ENCODE measurements at places on chromosomes 2 and 18.

- no peak for DNase-seq
Observed at GRCh38 chr18:48084041-48084757, 153.7 kb upstream of the SMAD2 start.

DNA sequence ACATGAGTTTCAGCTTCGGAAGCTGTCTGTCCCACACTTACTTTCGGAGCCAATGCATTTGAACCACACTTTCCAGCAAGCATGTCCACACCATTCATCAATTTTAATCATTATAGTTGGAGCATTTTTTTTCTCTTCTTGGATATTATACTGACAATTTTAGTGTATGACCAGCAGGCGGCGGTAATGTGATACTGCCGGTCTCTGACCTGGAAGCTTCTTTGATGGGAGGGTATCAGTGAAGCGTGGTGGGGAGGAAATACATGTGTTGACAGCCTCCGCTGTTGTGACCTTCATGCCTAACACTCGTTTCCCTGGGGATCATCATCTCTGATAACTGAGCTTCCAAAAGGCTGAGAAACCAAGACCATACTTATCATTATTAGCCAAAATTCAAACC lies 231.7 kb downstream of the GBX2 start:
- DNase-seq = no peak

DNA sequence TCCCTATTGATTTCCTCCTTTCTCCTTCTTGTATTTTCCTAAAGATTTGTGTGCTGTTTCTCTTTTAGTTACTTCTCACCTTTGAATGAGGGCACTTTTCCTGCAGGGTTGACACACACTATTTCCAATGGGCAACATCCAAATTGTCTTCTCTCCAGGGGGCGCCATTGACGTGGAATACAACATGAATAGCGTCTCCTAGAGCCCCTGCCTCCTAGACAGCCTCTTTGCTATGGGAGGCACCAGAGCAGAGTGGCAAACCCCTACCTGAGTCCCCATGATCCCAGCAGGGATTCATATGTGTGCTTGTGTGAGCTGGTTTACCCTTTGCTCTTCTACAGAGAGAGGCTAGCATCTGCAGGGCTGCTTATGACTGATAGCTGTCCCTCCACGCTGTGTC lies 61.3 kb upstream of the ITSN2 start:
- peak; percentile 83 for DNase-seq

DNA sequence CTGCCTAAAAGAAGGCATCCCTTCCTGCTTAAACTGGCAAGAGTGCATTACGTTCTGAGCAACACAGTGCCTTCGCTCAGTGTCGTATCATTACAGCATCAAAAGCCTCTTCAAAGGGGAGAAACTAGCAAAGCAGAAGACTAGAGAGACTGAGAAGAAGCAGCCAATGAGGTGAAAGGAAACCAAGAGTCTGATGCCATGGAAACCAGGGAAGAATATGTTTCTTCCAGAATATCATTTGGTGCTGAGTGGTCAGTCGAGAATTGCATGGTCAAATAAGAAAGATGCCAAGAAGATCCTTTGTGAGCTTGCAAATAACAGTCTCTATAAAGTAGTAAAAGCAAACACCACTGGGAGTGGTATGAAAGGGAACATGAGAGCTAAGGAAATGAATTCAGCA lies 312.1 kb upstream of the CHST9 start:
- DNase-seq = no peak

- peak; percentile 29 for DNase-seq
Observed at GRCh38 chr2:105179469-105180372, 61.8 kb upstream of the GPR45 start.

DNA sequence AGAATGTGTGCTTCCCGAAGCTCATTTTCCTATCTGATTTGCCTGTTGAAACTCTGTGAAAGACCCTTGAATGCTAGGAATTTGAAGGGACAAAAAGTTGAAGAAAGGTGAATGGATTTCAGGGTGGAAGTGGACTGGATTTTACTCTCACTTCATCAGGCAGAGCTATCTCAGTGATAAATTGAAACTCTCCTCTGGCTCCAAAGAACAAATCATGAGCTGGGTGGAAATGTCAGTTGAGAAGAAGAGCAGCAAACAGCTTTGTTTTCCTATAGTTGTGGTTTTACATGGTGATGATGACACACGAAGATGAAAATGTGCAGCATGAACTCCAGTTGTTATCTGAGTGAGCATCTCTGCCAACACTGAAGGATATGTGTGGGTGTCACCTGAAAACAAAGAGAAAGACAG lies 34.4 kb downstream of the CD28 start:
- peak; percentile 51 for DNase-seq

- DNase-seq = no peak
Observed at GRCh38 chr2:210860276-210860675, 303.9 kb downstream of the CPS1 start.

DNA sequence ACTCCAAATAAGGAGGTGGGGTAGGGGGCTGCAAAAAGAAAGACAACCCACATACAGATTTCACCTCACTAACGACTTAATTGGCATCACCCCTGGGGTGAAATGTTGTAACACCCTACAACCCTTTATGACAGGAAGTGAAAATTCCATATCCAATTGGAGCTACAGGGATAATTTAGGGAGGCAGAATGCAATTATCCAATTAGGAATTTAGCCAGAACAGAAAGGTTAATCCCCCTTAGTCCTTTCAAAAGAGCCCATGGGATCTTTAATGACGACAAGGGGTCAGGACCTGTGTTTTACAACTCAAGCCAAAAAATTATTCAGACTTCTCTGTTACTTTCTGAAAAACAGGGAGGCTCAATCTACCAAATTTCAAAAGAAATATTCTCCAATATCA lies 1027.1 kb downstream of the TMEM182 start:
- DNase-seq = no peak

- peak; percentile 94 for DNase-seq
Observed at GRCh38 chr18:68840554-68841263, 42.8 kb downstream of the CCDC102B start.

DNA sequence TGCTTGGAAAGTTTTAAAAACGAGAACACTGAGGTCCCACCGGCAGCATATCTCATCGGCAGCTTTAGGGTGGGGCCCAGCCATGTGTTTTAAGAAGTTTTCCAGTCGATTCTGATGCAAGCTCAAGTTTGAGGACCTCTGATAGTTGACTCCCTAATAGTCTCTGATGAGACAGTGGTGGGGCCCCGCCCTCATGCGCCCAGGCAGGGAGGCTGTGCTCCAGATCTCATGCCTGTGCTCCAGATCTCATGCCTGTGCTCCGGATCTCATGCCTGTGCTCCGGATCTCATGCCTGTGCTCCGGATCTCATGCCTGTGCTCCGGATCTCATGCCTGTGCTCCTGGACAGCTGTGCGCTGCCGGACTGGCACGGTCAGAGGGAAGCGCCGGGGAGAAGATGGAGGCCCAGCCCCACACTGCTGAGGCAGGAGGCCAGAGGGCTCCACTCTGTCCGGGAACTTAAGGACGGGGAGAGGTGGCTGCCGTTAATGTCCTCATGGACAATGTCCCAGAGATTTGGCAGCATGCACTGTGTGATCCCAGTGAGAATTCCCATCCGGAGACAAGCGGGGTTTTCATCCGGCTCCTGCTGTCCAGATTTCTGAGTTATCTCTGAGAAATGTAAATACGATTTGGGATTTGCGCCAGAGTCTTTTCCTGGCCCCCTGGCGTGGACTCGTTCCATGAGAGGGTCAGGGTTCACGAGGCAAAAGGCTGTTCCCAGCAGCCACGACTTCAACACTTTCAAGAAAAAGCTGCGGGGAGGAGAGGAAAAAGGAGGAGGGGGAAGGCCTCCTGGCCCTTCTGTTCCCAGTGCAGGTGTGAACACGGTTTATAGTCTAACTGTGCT lies 9.4 kb upstream of the COLEC11 start:
- DNase-seq = no peak

DNA sequence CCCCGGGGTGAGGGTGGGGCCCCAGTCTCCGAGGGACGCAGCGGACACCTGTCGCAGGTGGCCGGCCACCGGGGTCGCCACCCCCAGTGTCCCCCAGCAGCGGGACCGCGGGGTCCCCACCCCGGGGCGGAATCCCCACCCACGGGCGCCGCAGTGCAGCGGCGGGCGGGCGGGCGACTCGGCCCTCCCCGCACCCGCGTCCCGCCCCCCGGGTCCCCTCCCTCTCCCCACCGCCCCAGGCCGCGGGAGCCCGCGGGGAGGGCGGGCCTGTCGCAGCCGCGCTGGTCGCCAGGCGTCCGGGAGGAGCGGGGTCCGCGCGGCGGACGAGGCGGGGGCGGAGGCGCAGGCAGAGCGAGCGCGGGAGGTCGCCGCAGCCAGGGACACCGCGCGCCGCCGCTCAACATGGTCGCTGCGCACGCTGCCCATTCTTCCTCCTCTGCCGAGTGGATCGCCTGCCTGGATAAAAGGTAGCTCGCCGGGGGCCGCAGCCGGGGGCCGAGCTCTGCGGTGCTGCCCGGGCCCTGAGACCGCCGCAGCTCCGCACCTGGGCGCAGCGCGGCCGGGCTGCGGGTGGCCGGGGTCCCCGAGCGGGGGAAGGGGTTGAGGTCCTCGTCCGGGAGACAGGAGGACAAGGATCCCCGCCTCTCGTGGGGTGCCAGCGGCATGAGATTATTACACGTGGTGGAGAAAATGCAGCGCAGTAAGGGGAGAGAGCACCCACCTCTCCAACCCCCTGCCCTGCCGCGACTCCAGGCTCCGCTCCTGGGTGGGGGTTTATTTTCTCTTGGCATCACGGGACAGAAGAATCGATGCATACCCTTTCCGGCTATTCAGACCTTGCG lies at the start of gene RAPGEF4:
TSS of gene RAPGEF4 (plus strand) at position 264 of the 842 bp plus-strand sequence. CDS start at position 403, 139 bp downstream.
- peak; percentile 56 for DNase-seq

GRCh38 chr18:55650363-55650870 lies 62.4 kb upstream of the TCF4 start:
- DNase-seq = peak; percentile 6

GRCh38 chr18:24009651-24010333 lies 4.8 kb upstream of the TTC39C start:
- DNase-seq = no peak

GRCh38 chr2:8511868-8512612 lies 169.8 kb upstream of the ID2 start:
- peak; percentile 32 for DNase-seq

- peak; percentile 58 for DNase-seq
Observed at GRCh38 chr2:215435280-215435869, 493 bp downstream of the FN1 start.

- peak; percentile 32 for DNase-seq
Observed at GRCh38 chr2:214830794-214831346, 21.4 kb upstream of the BARD1 start.

- DNase-seq = no peak
Observed at GRCh38 chr2:203797276-203797675, 70.3 kb upstream of the CTLA4 start.

DNA sequence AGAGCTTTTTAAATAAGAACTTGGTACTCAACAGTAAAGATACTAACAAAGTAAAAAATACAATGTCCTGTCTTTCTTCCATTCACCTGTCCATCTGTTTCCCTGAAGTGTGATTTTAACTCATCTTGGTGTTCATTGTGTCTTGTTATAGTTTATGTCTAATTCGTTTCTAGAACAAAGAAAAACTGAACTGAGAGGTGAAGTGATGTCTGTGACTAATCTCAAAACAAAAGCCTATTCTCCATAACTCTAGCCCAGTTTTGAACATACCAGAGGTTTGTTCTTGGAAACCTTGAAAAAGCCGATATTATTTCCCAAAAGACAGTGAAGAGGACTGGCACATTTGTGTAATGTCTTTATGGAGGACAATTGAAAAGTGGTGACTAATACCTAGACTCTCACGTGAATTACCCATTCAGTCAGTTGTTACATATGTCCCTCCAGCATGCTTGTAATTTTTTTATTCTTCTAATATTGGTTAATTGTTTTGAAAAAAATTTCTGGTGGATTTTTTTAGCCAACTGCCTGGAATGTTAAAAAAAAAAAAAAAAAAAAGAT lies 725.8 kb downstream of the SATB2 start:
- DNase-seq = no peak

DNA sequence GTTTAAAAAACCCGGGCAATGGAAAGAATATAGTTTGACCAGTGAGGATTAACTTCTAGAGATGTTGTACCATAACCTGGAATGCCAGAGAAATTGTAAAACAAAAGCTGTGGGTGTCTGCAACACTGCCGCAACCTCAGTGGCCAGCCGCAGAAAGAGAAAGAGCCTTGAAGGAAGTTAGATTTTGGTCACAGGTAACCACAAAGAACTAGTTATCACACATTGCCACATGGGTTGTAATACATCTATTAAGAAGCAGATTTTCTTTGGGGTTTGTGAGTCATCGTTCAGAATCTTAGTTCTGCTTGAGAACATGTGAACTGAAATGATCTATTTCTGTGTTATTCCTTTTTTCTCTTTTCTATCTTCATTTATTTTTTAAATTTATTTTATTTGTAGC lies 222.9 kb upstream of the AGAP1 start:
- peak; percentile 53 for DNase-seq

GRCh38 chr18:63590373-63590772 lies 3.2 kb downstream of the SERPINB13 start:
- DNase-seq = peak; percentile 56

DNA sequence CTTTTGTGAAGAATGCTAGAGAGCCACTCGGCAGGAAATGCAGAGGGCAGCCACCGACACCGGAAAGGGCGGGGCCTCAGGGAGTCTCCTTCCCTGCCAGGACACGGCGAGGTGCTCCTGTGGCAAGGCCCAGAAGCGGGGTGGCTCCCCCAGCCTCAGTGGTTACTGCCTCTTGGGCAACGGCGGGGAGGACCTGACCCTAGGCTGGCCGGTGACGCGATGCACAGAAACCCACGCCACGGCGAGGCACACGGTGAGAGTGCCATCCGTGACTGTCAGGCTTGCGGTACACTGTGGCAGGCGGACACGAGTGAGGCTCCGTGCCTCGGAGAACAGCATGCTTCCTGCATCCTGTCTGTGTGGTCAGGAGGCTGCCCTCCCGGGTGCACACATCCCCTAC lies 47.8 kb downstream of the ZAP70 start:
- DNase-seq = no peak

GRCh38 chr2:145012214-145012670 lies 492.3 kb upstream of the ZEB2 start:
- peak; percentile 77 for DNase-seq

- no peak for DNase-seq
Observed at GRCh38 chr2:117603567-117603966, 210.9 kb upstream of the DDX18 start.

DNA sequence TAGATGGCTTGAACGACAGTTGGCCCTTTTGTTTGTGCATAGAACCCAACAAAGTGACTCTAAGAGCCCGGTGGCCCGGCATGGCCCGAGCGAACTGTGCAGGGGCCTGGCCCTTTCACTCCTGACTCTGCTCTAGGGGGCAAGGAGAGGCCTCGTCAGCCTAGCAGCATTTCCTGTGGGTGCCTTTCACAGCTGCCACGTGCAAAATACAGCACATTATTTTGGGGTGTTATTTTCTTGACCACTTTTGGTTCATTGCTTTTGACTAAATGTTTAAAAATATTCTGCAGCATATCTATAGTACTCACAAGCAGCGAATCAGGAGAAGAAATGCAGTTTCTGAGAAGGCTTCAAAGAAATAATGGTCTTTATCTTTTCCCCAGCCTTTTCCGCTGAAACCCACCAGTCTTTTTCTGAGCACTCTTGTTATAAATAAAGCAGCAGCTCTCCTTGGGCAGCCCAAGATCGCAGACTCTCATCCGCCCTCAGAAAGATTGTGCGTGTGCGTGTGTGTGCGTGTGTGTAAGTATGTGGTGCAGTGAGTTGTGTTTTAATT lies 31.3 kb downstream of the DGKD start:
- DNase-seq = no peak

- no peak for DNase-seq
Observed at GRCh38 chr2:26535663-26536275, 57.8 kb upstream of the OTOF start.

- no peak for DNase-seq
Observed at GRCh38 chr18:13439461-13439860, 220.9 kb downstream of the LDLRAD4 start.

- no peak for DNase-seq
Observed at GRCh38 chr18:35592298-35592697, 10.8 kb downstream of the GALNT1 start.

- DNase-seq = peak; percentile 51
Observed at GRCh38 chr2:232523682-232524597, 2.0 kb upstream of the CHRND start.
